Gastrocnemius medialis (tissue), 4 donors: ENCODE measurements at places on chromosomes 3 and 15.
A peak's percentile ranks its signal among the peaks of the same experiment; 100 is the strongest.

DNA sequence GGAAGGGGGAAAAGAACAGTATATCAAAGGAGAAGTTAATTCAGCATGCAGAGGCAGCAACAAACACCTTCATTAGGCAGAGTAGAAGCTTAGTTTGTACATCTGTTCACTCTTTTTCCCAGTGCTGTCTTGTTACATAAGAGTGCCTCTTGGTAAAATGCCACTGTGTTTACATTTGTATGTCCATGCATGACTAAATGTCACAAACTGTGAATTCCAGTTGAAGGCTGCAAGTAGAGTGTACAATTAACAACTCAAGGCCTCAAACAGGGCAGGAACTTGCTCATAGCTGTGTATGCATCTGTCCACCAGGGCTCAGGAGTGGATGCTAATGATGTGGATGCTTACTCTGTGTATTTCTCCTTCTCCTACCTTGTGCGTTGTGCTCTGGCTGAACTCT is 214.2 kb upstream of the TPM1 start:
- H3K27me3 ChIP-seq, result no peaks in the 10 kb centered on the region
- no peak for DNase-seq
- no peaks in the 10 kb centered on the region for H3K36me3 ChIP-seq
- no peak overlapping the region for H3K4me3 ChIP-seq
- H3K27ac ChIP-seq, result no peak overlapping the region

GRCh38 chr15:52326756-52327155 is 31.2 kb upstream of the MYO5C start:
- DNase-seq, result no peak
- H3K36me3 ChIP-seq, result no peaks in the 10 kb centered on the region
- H3K4me3 ChIP-seq, result no peak overlapping the region

DNA sequence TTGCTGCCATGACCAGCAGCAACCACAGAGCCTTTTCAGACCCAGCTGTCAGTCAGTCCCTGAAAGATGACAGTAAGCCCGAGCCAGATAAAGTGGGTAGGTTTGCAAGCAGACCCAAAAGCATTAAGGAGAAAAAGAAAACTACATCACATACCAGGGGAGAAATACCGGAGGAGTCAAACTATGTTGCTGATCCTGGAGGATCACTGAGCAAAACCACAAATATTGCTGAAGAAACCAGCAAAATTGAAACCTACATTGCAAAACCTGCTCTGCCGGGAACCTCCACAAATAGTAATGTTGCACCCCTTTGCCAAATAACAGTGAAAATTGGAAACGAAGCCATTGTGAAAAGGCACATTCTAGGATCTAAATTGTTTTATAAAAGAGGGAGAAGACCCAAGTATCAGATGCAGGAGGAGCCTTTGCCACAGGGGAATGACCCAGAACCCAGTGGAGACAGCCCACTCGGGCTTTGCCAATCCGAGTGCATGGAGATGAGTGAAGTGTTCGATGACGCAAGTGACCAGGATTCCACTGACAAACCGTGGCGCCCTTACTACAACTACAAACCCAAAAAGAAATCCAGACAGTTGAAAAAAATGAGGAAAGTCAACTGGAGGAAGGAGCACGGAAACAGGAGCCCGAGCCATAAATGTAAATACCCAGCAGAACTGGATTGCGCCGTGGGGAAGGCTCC is 42.1 kb upstream of the RASA2 start:
- H3K4me3 ChIP-seq, result no peak overlapping the region
- no peaks in the 10 kb centered on the region for H3K27me3 ChIP-seq
- peaks cover 55% of the 10 kb centered on the region for H3K36me3 ChIP-seq

- no peaks in the 10 kb centered on the region for H3K27me3 ChIP-seq
- no peak overlapping the region for H3K27ac ChIP-seq
- H3K4me1 ChIP-seq, result no peaks in the 10 kb centered on the region
- H3K36me3 ChIP-seq, result no peaks in the 10 kb centered on the region
Measured at GRCh38 chr3:145893331-145893730, 267.7 kb downstream of the PLOD2 start.

GRCh38 chr15:77486542-77487468 is 66.1 kb downstream of the HMG20A start:
- DNase-seq, result no peak
- H3K4me1 ChIP-seq, result peaks cover 42% of the 10 kb centered on the region
- peak overlapping the region; percentile 66 for H3K27ac ChIP-seq
- H3K27me3 ChIP-seq, result no peaks in the 10 kb centered on the region
- H3K36me3 ChIP-seq, result peaks cover 6% of the 10 kb centered on the region
- no peak overlapping the region for H3K4me3 ChIP-seq
